ENCODE measurements at places on chromosomes 2 and 18. TPM values are rescaled to one million over a fixed set of nuclear protein-coding genes. Genes with fewer than 3 reads are reported as not detected.

KIAA2012 gene
- not detected for total RNA-seq

- no peaks in the 10 kb centered on the region for H3K4me1 ChIP-seq
- peak overlapping the region; percentile 13 for H3K27ac ChIP-seq
- H3K36me3 ChIP-seq = no peaks in the 10 kb centered on the region
These were observed 130.8 kb upstream of the NT5C1B start for GRCh38 chr2:18719978-18720775.

DNA sequence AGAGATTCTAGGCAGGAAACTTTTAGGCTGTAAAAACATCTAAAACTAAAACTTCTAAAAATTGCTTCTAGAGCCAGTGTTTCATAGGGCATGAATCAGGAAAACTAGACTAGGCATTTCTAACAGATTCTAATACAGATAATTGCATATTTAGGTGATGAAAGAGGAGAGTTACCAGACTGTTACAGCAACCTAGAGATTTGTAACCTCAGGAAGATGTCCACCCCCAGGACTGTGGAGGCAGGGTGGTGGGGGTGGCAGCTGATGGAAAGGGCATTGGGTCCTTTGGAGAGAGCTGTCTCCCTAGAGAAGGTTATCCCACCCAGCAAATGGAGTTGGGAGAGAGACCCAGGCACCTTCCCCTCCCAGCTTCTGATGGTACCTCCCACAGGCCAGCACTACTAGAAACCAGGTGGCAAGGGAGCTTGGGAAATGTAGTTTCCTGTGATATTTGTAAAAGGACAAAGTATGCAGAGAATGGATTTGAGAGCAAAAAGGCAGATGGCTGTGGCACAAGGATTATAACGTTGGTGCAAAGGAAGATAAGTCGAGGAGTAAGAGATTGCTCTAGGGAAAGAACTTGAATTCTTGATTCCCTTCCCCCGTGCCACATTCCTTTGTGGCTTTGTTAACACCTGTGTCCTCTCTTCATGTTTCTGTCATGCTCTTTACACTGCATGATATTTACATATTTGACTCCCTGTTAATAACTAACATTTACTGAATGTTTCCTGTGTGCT lies 75.6 kb upstream of the MGAT5 start:
- no peaks in the 10 kb centered on the region for H3K27me3 ChIP-seq
- ATAC-seq = no peak
- no peaks in the 10 kb centered on the region for H3K36me3 ChIP-seq
- peaks cover 26% of the 10 kb centered on the region for H3K4me1 ChIP-seq
- no peak overlapping the region for H3K4me3 ChIP-seq
- H3K27ac ChIP-seq = no peak overlapping the region

DNA sequence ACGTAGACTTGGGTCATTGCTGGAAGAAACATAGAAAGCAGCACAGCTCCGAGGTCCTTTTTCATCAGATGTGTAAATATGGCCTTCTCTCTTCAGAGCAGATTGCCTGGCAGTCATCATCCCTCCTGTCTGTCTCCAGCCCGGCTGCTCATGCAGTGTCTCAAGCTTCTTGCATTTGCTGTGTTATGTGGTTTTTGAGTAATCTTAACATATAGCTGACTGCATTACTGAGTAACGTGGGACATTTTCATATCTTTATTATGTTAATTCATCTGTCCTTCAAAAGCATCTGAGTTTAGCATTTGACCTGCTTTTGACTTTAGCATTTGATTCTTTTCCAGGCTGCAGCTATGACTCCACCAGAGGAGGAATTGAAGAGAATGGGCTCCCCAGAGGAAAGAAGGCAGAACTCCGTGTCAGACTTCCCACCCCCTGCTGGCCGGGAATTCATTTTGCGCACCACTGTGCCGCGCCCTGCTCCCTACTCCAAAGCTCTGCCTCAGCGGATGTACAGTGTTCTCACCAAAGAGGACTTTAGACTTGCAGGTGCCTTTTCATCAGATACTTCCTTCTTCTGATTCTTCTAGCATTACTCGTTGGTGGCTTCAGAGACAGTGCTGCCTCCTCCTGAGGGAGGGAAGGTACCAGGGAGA lies 116.2 kb downstream of the RAB3GAP1 start:
- H3K36me3 ChIP-seq = peaks cover 5% of the 10 kb centered on the region
- no peak overlapping the region for H3K27ac ChIP-seq
- no peaks in the 10 kb centered on the region for H3K4me1 ChIP-seq
- no peak overlapping the region for H3K4me3 ChIP-seq
- no peaks in the 10 kb centered on the region for H3K27me3 ChIP-seq
- ATAC-seq = no peak

- peaks cover 3% of the 10 kb centered on the region for H3K4me1 ChIP-seq
- H3K27ac ChIP-seq = no peak overlapping the region
- no peak overlapping the region for H3K4me3 ChIP-seq
- no peak for ATAC-seq
These were observed 39.1 kb downstream of the CUL3 start for GRCh38 chr2:224545884-224546644.

DNA sequence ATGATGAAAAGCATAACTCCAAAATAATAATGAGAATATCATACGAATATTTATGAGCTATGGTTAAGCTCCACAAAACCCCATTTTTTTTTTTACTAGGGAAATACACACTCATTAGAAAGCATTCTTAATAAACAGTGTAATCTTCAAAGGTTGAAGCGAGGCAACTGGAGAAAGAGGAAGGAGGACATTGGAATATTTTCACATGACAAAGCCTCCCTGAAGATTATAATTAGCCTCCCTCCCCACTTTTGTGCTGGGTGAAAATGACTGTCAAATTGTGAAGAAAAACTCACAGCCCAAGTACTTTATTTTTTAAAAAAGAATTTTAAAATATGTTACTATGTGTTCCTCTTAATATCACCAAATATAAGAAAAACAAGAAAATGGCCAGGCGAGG lies 64.1 kb upstream of the NFU1 start:
- H3K36me3 ChIP-seq = no peaks in the 10 kb centered on the region
- ATAC-seq = no peak
- no peaks in the 10 kb centered on the region for H3K4me1 ChIP-seq
- no peak overlapping the region for H3K27ac ChIP-seq
- no peak overlapping the region for H3K4me3 ChIP-seq

- no peaks in the 10 kb centered on the region for H3K4me1 ChIP-seq
- H3K4me3 ChIP-seq = no peak overlapping the region
- no peaks in the 10 kb centered on the region for H3K36me3 ChIP-seq
- no peak overlapping the region for H3K27ac ChIP-seq
These were observed 39.7 kb upstream of the NABP1 start for GRCh38 chr2:191638079-191638801.

DNA sequence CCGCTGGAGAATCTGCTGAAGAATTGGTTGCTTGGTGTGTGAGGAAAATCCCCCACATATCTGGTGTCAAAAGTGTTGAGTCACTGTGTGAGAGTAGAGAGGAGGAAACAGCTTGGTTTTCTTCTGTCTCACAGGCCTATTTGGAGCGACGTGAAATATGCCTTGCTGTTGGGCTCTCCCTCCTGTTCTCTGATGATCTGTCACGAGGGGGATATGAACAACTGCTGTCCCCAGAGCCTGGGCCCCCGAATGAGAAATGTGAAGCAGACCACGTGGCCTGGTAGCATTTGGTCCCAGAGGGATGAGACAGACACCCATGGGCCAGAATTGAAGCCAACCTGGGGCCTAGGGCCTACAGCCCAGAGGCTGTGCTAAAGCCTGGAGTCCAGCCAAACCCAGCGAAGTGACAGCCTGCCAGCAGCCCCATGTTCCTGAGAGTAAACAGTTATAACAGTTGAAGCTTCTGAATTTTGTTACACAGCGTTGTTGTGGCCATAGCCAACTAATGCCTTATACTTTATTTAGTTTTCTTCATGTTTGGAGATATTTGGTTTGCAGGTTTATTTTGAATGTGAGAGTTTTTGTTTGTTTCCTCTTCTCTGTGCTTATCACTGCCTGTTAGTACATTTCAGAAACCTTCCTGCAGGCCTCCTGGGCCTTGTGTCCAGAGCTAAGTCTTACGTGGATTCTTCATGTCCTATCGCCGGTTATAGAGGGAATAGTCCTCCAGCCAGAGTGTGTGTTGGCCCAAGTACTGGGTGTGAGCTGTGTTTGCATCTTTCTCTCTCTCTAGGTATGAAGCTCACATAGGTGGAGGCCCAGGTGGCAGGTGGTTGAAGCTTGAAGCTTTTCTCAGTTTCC lies 18.7 kb upstream of the COLEC12 start:
- peak; percentile 74 for ATAC-seq
- no peaks in the 10 kb centered on the region for H3K4me1 ChIP-seq
- H3K4me3 ChIP-seq = no peak overlapping the region
- H3K27ac ChIP-seq = no peak overlapping the region
- H3K36me3 ChIP-seq = no peaks in the 10 kb centered on the region

- H3K4me1 ChIP-seq = no peaks in the 10 kb centered on the region
- no peak for ATAC-seq
These were observed 4.8 kb downstream of the TNFRSF11A start for GRCh38 chr18:62329691-62330454.

DNA sequence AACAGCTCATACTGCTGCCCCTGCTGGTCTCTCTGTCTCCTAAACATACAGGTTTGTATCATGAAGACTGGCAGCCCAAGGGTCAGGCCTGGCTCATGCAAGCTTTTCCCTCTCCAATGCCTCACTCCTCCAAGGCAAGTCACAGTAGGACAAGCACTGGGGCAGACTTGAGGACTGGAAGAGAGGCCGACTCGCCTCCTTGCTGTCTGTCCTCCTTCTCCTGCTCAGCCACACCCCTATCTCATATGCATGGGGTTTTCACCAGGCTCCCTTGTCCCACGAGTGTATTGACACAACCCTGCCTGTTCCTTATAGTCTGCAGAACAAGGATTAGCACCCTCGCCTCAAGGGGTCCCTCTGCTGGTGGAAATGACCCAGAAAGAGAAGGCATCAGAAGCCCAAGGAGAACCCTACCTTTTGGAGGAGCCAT lies 223.7 kb downstream of the SOX11 start:
- no peak for ATAC-seq
- no peaks in the 10 kb centered on the region for H3K36me3 ChIP-seq
- H3K4me1 ChIP-seq = no peaks in the 10 kb centered on the region
- H3K27me3 ChIP-seq = no peaks in the 10 kb centered on the region
- no peak overlapping the region for H3K4me3 ChIP-seq
- no peak overlapping the region for H3K27ac ChIP-seq

DNA sequence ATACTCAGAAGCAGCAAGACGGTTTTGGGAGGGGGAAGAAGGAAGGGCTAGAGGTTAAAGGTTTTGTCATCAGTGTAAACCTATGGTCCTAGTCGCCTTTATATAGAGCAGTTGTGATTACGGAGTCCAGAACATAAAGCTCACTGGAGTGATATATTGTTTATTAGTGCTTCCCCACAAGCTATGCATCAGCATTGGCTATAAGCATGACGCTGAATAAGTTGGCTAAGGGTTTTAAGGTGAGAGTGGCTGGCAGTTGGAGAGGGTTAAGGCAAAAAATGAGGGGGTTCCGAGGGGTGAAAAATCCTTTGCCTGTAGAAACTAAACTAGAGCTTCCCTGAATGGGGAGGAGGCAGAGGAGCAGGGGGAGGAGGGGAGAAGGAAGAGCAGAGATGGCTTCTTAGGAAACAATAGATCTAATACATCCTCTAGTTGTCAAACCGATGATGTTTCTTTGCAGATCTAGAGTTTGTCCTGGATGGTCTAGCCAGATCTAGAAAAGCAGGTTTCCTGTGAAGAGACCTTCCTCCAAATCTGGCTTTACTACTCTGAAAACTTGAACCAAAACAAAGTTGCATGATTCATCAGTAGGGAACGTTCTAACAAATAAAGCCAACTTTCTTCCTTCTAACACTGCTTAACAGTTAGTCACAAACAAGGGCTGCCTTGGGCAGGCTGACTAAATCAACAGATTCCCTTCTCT lies 2.5 kb downstream of the KLF7 start:
- no peaks in the 10 kb centered on the region for H3K36me3 ChIP-seq
- ATAC-seq = peak; percentile 4
- H3K4me1 ChIP-seq = peaks cover 40% of the 10 kb centered on the region
- H3K4me3 ChIP-seq = peak overlapping the region; percentile 73
- H3K27ac ChIP-seq = peak overlapping the region; percentile 100
- H3K27me3 ChIP-seq = no peaks in the 10 kb centered on the region

HOXD12 gene
- not detected for total RNA-seq

DNA sequence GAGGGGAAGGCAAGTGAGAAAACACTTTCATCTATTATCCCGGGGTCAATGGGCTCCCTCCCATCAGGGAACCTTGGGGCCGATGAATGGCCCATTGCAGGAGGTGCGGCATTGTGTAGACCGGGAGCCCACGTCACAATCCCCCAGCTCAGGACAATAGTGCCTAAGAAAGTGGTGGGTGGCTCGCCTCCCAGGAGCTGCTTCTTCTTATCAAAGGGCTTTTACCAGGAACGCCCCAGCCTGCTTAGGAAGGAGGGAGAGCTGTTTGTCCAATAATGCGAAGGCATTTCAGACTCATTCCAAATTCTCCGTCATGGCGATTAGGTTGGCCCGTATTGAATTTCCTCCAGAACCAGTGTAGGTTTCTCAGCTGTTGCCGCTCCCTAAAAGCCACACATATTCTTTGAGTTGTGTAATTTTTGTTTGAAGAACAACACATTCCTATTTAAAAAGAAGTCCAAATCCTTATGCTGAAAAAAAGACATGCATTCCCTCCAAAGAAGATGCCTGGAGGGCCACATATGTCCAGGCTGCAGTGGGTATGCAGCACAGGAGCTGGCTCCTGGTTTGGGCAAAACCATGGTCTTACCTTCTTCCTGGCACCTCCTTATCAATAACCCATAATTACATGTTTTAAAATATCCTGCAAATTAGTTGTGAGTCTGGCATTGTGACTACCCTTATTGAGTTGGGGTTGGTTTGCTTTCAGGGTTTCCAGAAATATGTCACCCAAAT lies 264.7 kb downstream of the MYCN start:
- no peak overlapping the region for H3K4me3 ChIP-seq
- no peaks in the 10 kb centered on the region for H3K4me1 ChIP-seq
- no peak overlapping the region for H3K27ac ChIP-seq
- no peaks in the 10 kb centered on the region for H3K27me3 ChIP-seq
